ENCODE measurements at places on chromosomes 7 and 10. TPM values are rescaled to one million over a fixed set of nuclear protein-coding genes. Genes with fewer than 3 reads are reported as not detected.

PRTFDC1 gene
- total RNA-seq: 26.7 TPM

GARIN1A gene
- 1.9 TPM for total RNA-seq

STAG3 gene
- 1.1 TPM for total RNA-seq

CYP3A7 gene
- not detected for total RNA-seq

TET1 gene
- total RNA-seq: 30.0 TPM

CCL24 gene
- not detected for total RNA-seq

SPAM1 gene
- total RNA-seq: not detected

IL15RA gene
- total RNA-seq: not detected

FAM25C gene
- not detected for total RNA-seq

- H3K27me3 ChIP-seq: no peaks in the 10 kb centered on the region
- H3K4me1 ChIP-seq: peaks cover 51% of the 10 kb centered on the region
- H3K27ac ChIP-seq: no peak overlapping the region
- H3K36me3 ChIP-seq: no peaks in the 10 kb centered on the region
Observed at GRCh38 chr7:70239918-70240317, 641.6 kb downstream of the AUTS2 start.

- H3K4me1 ChIP-seq: no peaks in the 10 kb centered on the region
- H3K27me3 ChIP-seq: no peaks in the 10 kb centered on the region
- H3K36me3 ChIP-seq: no peaks in the 10 kb centered on the region
- no peak for DNase-seq
- H3K27ac ChIP-seq: no peak overlapping the region
Observed at GRCh38 chr10:88115407-88115806, 252.0 kb downstream of the PTEN start.

GRCh38 chr10:52871191-52871843 is 98.7 kb upstream of the MBL2 start:
- no peak for DNase-seq
- H3K4me1 ChIP-seq: peaks cover 14% of the 10 kb centered on the region
- H3K27me3 ChIP-seq: no peaks in the 10 kb centered on the region
- H3K4me3 ChIP-seq: no peak overlapping the region
- H3K36me3 ChIP-seq: peaks cover 9% of the 10 kb centered on the region
- H3K27ac ChIP-seq: no peak overlapping the region

GRCh38 chr7:49695971-49696370 is 77.5 kb upstream of the VWC2 start:
- no peaks in the 10 kb centered on the region for H3K4me1 ChIP-seq
- no peak overlapping the region for H3K4me3 ChIP-seq
- H3K36me3 ChIP-seq: no peaks in the 10 kb centered on the region
- H3K27me3 ChIP-seq: no peaks in the 10 kb centered on the region

DNA sequence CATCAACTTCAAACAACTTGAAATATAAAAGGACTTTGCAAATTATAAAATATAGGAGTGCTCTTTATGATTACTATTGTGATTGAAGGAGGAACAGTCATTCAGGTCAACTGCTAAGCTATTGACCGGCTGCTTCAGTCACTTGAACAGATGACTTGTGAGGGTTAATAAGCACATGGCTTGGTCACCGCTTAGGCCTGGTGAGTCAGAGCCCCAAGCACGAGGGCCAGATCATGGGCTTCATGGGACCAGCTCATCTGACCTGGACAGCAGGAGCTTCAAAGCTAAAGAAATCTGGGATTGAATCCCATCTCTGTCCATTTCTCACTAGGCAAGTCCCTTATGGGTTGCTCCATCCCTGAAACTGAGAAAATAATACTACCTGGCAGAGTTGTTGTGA is 60.4 kb upstream of the ADO start:
- DNase-seq: no peak
- H3K27me3 ChIP-seq: no peaks in the 10 kb centered on the region
- H3K36me3 ChIP-seq: no peaks in the 10 kb centered on the region
- H3K4me1 ChIP-seq: peaks cover 12% of the 10 kb centered on the region

DNA sequence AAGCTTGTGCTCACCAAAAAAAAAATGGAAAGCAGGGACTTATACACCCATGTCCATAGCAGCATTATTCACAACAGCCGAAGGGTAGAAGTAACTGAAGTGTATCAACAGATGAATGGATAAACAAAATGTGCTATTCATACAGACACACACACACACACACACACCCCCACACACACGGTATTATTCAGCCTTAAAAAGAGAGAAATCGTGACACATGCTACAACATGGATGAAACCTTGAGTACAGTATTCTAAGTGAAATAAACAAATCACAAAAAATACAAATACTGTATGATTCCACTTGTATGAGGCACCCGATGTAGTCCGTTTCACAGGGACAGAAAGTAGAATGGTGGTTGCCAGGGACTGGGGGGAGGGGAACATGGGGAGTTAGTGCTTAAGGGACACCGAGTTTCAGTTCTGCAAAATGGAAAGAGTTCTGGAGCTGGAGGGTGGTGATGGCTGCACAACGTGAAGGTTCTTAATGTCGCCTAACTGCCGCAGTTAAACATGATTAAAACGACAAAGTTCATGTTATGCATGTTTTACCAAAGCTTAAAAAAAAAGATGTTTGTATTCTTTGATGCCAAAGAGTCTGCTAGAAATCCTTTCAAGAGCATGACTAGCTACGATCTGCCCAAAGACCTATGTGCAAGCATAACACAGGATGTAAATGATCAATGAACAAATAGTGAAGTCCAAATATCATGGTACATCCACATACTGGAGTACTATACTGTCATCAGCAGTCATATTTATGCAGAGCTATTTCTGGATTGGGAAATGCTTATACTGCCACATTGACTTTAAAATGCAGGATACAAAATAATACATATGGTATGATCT is 7.2 kb downstream of the TNS3 start:
- peaks cover 45% of the 10 kb centered on the region for H3K4me1 ChIP-seq
- no peak overlapping the region for H3K4me3 ChIP-seq
- no peaks in the 10 kb centered on the region for H3K27me3 ChIP-seq
- no peak overlapping the region for H3K27ac ChIP-seq

- peaks cover 7% of the 10 kb centered on the region for H3K4me1 ChIP-seq
- H3K36me3 ChIP-seq: no peaks in the 10 kb centered on the region
- DNase-seq: peak; percentile 26
- H3K4me3 ChIP-seq: no peak overlapping the region
Observed at GRCh38 chr10:62437696-62438095, 63.5 kb downstream of the ZNF365 start.

- DNase-seq: no peak
- H3K36me3 ChIP-seq: peaks cover 10% of the 10 kb centered on the region
- H3K27me3 ChIP-seq: no peaks in the 10 kb centered on the region
Observed at GRCh38 chr10:74337330-74338016, 186.5 kb downstream of the ADK start.

- no peak for DNase-seq
- no peaks in the 10 kb centered on the region for H3K27me3 ChIP-seq
- H3K36me3 ChIP-seq: no peaks in the 10 kb centered on the region
- no peaks in the 10 kb centered on the region for H3K4me1 ChIP-seq
Observed at GRCh38 chr7:112715525-112715924, 74.7 kb downstream of the TMEM168 start.

DNA sequence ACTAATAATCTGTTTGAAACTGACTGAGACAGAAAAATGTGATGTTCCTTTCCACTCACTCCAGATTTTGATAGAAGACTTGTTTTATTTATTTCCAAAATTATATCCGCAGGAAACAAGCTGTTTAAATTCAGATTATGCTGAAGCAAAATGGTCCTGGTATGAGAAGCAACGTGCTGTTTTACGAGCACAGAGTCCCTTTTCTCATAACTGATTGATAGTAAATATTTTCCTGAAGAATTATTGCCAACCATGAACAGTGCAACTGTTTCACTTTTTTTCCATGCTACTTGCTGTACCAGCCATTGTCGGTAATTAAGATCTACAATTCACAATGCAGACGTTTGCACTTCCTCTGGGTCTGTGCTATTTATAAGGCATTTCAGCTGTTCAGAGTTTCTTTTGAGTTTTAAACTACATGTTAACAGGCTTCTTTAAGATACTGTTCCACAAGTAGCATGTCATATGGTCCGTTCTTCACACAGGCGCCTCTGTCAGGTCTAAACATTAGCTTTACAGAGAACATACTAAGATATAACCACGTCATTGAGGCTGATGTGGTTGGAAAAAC is 103.8 kb downstream of the POLL start:
- H3K36me3 ChIP-seq: peaks cover 2% of the 10 kb centered on the region
- H3K4me1 ChIP-seq: peaks cover 33% of the 10 kb centered on the region

- no peak for DNase-seq
- H3K4me3 ChIP-seq: no peak overlapping the region
Observed at GRCh38 chr10:88090568-88091214, 227.3 kb downstream of the PTEN start.

- no peaks in the 10 kb centered on the region for H3K27me3 ChIP-seq
- no peaks in the 10 kb centered on the region for H3K36me3 ChIP-seq
- DNase-seq: no peak
- peaks cover 18% of the 10 kb centered on the region for H3K4me1 ChIP-seq
- peak overlapping the region; percentile 35 for H3K27ac ChIP-seq
- H3K4me3 ChIP-seq: no peak overlapping the region
Observed at GRCh38 chr10:132611986-132612385, 74.4 kb downstream of the INPP5A start.

DNA sequence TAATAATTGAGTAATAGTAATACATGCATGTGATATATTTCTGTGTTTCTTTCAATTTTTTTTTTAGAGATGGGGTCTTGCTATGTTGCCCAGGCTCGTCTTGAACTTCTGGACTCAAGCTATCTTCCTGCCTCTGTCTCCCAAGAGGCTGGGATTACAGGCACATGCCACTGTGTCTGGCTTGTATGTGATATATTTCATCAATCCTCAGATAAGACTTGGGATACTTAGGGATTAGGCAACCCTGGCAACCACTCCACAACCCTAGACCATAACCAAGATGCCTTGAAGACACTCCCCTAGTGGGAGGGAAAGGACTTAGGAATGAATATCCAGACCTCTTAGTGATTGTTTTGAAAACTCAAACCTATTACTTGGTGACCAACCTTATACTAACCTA is 154.8 kb downstream of the CCDC3 start:
- H3K27ac ChIP-seq: no peak overlapping the region
- DNase-seq: no peak
- no peaks in the 10 kb centered on the region for H3K36me3 ChIP-seq
- no peaks in the 10 kb centered on the region for H3K27me3 ChIP-seq
- peaks cover 7% of the 10 kb centered on the region for H3K4me1 ChIP-seq

DNA sequence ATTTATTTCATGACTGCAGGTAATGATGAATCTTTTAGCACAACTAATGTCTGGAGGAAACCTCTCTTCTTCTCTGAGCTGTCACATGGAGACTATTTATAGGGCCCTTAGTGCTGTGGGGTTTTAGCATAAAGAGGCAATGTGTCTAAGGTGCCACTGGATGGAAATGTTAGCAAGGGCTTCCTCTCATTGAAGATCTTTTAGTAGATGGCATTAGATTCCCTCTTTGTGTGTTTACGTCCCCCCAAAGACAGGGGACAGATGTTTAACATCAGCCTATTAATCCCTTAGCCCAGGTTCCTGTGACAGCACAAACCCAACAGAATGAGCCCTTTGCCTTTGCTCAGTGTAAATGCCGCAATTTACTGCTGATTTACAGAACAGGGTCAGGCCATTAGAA is 208.6 kb downstream of the SKAP2 start:
- H3K27me3 ChIP-seq: peaks cover 33% of the 10 kb centered on the region
- no peak overlapping the region for H3K27ac ChIP-seq
- no peaks in the 10 kb centered on the region for H3K36me3 ChIP-seq
- H3K4me3 ChIP-seq: no peak overlapping the region

GRCh38 chr10:33899578-33900531 is 565.4 kb upstream of the NRP1 start:
- no peaks in the 10 kb centered on the region for H3K27me3 ChIP-seq
- no peak overlapping the region for H3K4me3 ChIP-seq
- H3K4me1 ChIP-seq: peaks cover 10% of the 10 kb centered on the region
- no peak overlapping the region for H3K27ac ChIP-seq

DNA sequence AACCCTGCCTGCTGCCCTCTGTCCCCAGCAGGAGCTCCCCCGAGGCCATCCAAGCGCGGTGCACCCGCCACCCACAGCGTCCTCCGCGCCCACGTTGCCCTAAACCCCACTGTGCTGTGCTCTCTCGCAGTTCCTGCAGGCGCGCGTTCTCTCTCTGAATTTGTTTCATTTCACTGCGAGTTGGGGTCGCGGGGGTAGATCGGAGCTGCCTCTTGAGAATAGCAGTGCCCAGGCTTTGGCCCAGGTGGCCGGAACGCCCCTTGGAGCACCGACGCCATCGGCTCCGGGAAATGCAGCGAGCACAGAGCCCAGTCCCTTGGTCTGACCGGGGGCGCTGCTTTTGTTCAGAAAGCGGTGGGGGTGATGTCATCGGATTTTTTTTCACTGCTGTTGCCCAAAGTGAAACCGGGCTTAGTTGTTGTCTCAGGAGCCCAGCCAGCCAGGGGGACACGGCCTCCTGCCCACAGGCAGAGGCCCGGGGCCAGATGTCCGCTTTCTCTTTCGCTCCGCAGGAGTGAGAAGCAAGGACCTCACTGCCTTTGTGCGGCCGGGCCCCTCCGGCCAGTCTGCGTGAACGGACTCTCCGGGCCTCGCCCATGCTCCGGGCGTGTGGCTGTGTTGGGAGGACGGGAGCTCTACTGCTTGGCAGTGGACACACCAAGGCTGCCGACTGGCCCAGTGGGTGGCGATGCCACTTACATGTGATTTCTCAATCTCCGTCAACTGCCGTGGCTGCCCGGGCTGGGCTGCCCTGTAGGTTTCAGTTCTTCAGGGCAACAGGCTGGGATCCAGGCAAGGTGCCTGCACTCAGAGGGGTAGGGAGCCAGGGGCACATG is 43.1 kb downstream of the FOXK1 start:
- peak overlapping the region; percentile 99 for H3K27ac ChIP-seq
- peak overlapping the region; percentile 81 for H3K4me3 ChIP-seq
- peaks cover 40% of the 10 kb centered on the region for H3K4me1 ChIP-seq
- no peaks in the 10 kb centered on the region for H3K36me3 ChIP-seq

DNA sequence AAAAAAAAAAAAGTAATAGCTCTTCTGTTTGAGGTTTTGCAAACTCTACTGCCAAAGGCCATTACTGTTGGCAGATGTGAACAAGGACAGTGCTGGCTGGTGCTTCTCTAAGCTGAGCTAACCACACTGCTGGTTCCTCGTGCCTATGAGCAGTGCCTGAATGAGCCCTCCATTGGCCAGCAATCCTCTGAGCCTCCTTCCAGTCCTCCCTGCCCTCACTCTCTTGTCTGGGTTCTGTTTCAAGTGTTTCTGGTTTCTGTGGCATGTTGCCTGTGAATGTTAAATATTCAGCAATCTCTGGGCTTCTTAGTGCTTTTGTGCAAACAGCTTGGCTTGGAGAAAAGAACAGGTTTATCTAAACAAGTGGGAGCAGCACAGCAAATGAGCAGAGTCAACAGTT is 161.3 kb upstream of the AUTS2 start:
- no peaks in the 10 kb centered on the region for H3K4me1 ChIP-seq
- no peak overlapping the region for H3K27ac ChIP-seq
- no peaks in the 10 kb centered on the region for H3K36me3 ChIP-seq

- DNase-seq: peak; percentile 41
- H3K27ac ChIP-seq: no peak overlapping the region
- H3K36me3 ChIP-seq: no peaks in the 10 kb centered on the region
- no peaks in the 10 kb centered on the region for H3K27me3 ChIP-seq
Observed at GRCh38 chr7:151992375-151992774, 33.1 kb upstream of the GALNT11 start.
